ENCODE measurements at places on chromosomes 1 and 21. TPM values are rescaled to one million over a fixed set of nuclear protein-coding genes. Genes with fewer than 3 reads are reported as not detected.

DNA sequence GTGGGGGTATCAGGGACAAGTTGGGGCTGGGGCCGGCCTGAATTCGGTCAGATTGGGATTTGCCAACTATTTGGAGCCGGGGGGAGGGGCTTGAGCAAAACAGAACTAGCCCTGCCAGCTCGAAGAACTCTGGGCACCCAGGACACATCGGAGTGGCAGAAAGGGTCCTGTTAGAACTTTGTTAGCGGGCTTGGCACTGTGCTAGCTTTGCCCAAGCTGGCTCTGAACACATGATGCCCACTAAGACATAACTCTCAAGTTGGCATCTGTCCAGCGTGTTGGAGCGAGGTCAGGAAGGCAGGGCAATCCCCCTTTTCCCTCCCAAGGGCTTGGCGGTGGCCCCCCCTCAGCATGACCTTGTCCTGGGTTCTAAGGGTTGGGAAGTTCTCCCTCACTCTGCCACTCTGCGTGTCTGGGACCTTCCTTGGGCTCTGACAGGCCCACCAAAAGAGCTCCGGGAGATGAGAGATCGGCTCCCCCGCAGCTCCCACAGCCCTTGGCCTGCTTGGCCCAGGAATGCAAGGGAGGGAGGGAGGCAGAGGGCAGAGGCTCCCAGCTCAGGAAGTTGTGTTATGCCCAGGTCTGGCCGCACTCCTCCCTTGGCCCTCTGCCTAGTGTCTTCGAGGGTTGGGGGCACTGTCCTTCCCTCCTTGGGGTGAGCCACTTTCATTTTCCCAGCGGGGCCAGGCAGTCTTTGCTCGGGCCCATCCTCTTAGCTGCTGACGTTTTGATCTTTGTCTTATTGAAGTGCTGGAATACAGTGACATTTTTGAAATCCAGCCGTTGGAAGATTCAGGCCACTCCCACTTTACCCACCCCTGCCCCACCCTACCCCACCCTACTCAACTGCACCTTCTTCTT lies 1.2 kb downstream of the LMNA start:
- DNase-seq = no peak

- no peak for DNase-seq
Measured at GRCh38 chr1:53946252-53947171, at the start of gene LRRC42. LRRC42 (plus strand) TSS chr1:53946350; CDS start chr1:53952000, 5,650 bp downstream.

DNA sequence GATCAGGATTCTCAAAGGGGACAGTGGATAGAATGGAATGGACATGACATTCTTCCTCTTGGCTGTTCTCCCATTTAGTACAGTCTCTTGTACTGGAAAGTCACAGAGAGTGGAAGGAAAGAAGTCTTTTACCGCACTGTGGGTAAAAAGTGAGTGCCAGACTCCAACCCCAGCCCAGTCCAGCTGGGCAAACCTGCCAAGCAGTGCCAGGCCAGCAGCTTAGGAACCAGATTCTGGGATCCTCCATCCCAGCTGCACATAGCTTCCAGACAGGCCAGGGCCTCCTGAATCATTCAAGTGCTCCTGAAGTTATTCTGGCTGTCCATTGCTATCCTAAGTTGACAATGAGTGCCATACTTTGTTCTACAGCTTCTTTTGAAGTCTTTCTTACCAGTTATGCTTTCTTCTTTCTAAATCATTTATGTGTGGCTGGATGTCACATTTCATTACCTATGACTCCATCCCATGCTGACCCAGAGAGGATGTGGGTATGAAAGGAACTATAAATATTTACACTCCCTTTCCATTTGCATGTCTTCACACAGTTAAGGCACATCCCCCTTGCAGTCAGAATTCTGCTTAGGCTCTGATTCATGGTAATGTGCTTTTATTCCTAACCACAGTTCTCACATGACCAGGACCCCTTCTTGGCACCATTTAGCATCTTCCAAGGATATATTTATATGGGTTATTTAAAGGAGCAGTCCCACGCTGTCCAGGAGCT lies 88.9 kb downstream of the AK5 start:
- no peak for DNase-seq

- no peak for DNase-seq
Measured at GRCh38 chr1:151145304-151146071, 943 bp downstream of the SEMA6C start.

DNA sequence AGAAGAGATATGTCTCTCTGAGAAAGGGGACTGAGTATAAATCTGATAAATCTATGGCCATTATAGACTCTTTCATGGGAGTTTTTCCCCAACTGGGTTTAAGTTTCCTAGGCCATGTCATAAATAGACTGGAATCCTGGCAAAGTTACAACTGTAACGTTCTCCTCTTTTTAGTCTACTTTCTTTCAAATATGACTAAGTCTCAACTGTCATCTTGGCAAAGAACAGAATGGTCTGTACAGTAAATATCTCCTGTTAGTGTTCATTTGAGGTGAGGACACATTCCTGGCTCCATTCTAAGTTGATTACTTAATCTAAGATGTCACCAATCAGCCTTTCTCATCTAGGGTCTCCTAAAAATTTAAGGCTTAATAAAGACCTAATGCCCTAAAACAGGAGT lies 300.5 kb downstream of the BRINP2 start:
- no peak for DNase-seq

DNA sequence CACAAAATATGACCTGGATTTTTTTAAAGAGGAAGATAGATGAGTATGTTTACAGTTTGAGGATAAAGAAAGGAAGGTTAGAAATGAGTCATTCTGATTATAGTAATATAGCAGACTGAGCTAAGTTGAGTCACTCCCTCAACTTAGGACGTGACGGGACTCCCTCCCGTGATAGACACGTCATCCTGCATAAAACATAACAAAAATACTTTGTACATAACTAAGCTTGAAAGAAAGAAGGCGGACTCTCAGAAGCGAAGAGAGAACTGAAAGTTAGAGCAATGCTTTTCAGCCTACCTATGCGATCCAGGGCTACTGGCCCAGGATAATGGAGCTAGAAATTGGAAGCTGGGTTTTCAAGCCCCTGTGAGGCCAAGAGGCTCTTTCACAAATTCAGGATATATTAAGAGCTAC lies 53.0 kb upstream of the DESI2 start:
- DNase-seq = no peak

DNA sequence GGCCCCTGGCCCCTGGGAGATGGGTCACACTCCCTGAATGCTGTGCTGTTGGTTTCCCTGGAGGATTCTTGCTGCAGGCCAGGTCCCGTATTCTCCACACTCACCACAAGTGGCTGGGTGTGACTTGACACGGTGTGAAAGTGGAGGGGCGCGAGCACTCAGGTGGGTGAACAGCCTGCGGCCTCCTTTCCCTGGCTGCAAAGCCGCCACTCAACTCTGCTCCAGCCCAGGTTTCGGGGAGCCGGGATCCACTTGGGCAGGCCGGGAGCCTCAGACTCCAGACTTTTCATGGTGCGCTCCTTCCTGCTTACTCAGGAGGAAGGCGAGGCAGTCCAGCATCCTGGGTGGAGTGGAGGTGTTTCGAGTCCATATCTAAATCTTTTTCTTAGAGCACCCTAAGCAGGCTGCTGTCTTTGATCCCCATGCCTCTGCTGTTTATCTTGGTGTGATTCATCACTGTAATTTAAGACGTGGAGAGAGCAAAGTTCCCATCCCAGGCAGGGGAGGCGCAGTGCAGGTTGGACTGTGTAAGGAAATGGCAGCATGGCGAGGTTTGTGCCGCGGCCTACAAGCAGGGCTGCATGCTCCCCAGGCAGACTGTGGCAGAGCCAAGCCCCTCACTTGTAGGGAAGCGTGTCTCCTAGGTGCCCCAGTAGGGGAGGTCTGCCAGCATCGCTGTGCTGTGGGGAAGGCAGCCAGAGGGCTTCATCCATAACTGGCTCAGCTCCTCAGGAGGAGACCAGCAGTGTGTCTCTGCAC lies 29.6 kb downstream of the VANGL1 start:
- DNase-seq = no peak

DNA sequence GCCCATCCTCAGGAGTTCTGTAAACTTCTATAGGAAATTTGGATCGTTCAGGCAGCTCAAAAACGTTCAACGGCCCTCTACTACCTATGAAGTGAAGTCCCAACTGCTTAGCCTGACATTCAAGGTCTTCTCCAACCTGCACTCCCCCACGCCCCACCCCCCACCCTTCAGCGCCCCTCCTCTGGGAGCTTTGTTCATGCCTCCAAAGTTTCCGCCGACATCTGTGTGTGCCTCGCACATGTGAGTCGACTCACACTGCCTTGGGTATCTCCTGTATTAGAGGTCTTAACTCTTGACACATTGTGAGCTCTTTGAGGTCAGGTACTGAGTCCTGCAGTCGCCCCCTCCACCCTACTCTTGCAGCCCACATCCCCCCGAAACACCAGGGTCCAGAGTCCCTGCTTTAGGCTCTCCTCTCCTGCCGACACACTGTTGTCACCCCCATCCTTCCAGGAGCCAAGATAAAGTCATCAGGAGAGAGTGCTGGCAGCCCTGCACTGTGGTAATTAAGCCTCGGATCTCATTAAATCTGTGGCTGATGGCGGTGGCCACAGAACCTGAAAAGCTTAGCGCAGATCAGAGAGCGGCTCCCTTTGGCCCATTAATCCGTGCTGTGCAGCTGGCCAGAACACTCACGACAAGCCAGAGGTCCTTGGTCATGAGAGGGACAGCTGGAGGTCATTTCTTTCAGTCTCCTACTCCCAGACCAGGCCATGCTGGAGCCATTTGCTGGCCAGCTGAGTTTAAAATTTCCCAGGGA lies 1.4 kb upstream of the PAFAH2 start:
- DNase-seq = no peak

- no peak for DNase-seq
Measured at GRCh38 chr1:156490401-156491032, 10.1 kb downstream of the MEF2D start.

- no peak for DNase-seq
Measured at GRCh38 chr1:48741380-48741779, 35.3 kb downstream of the BEND5 start.

DNA sequence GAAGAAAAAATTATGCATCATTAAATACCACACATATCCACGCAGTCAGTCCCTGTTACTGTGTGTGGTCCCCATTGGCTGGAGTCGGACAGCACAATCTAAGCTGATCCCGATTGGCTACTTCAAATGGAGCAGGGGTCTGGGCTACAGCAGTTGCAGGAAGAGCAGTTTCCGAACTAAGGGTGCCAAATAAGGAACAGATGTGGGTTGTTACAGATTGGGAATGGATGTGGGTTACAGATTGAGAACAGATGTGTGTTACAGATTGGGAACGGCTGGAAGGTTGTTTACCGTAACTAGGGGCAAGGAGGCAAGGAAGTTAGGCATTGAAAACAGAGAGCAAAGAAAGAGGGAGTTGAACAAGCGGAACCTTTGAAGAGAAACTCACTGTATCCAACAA lies 19.9 kb downstream of the OR2L13 start:
- no peak for DNase-seq

GRCh38 chr1:69739251-69739605 lies 171.5 kb downstream of the LRRC7 start:
- DNase-seq = no peak

- no peak for DNase-seq
Measured at GRCh38 chr1:43229826-43230780, 39.7 kb upstream of the TMEM125 start.

GRCh38 chr1:172447641-172448040 lies 3.8 kb upstream of the PIGC start:
- DNase-seq = no peak

- no peak for DNase-seq
Measured at GRCh38 chr1:29971703-29972102, 735.4 kb downstream of the PTPRU start.

DNA sequence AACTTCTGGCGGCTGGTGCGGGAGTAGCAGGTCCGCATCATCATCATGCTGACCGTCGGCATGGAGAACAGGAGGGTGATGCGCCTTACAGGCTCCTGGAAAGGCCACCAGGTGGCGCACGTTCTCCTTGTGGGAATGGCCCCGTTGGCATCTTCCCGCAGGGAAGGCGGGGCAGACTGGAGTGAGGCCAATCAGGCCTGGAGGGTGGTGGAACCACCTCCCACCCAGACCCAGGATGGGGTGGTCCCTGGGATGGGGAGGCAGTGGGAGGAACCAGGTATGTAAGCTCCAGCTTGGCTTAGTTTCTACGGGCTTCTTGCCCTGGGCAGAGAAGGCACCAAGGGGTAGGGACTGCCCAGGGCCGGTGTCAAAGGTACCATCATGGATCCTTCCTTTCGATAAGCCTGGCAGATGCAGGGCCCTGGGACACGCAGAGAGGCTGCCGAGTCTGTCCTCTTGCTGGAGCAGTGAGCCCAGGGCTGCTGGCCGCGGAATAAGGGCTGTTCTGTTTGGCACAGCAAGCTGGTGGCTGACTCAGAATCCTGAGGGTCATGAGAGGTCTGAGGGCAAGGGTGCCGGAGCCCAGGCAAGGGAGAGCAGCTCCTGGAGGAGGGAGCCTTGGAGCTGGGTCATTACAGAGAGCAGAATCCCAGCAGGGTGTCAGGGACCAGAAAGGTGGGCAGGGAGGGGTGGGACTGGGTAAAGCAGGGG lies 8.7 kb upstream of the LGR6 start:
- no peak for DNase-seq

- DNase-seq = no peak
Measured at GRCh38 chr1:233668725-233669294, 54.9 kb downstream of the KCNK1 start.

DNA sequence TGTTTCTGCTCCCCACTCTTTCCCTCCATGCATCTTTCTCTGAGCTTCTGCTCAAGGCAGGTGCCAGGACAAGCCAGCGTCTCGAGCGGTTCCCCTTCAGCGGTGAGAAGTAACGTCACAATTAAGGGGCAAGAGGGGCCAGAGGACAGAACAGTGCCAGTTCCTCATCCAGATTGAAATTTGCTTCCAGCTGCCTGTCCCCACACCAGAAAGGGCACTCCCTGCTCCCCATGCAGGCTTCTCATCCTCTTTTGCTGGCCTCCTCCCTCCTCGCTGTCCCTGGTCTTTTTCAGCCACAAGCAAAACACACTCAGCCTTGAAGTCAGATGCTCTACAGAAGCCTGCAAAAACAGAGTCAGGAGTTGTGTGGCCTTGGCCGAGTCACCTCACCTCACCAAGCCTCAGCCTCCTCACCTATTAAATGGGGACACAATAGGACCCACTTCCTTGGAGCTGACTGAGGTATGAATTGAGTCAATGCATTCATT lies 35.0 kb upstream of the ECE1 start:
- DNase-seq = no peak

- DNase-seq = peak; percentile 88
Measured at GRCh38 chr1:41242342-41243078, 404 bp upstream of the SCMH1 start.

GRCh38 chr1:25556791-25557476 lies 13.5 kb downstream of the LDLRAP1 start:
- DNase-seq = no peak

Gene GUCA2A
- total RNA-seq = not detected

Gene COL6A2
- 1,314 TPM for total RNA-seq

Gene CYP4X1
- 1.1 TPM for total RNA-seq

Gene RHBDL2
- not detected for total RNA-seq

Gene RNF186
- not detected for total RNA-seq

Gene KLHDC7A
- total RNA-seq = not detected

Gene MYOG
- not detected for total RNA-seq

Gene CSF1
- 15.2 TPM for total RNA-seq

Gene HES3
- not detected for total RNA-seq

Gene AMY2A
- not detected for total RNA-seq

Gene AHCTF1
- 21.3 TPM for total RNA-seq

Gene KCNK2
- not detected for total RNA-seq
